Heart right ventricle (tissue), 16 donors: ENCODE measurements at places on chromosomes 12 and 14. TPM values are rescaled to one million over a fixed set of nuclear protein-coding genes. Genes with fewer than 3 reads are reported as not detected.

- H3K27ac ChIP-seq: peak overlapping the region; percentile 88
- H3K4me1 ChIP-seq: peaks cover 23% of the 10 kb centered on the region
- no peaks in the 10 kb centered on the region for H3K27me3 ChIP-seq
- no peak for DNase-seq
- H3K36me3 ChIP-seq: no peaks in the 10 kb centered on the region
- peak overlapping the region; percentile 81 for H3K4me3 ChIP-seq
Observed at GRCh38 chr14:21476523-21476924, 235 bp downstream of the RAB2B start.

The SYCP3 gene
- total RNA-seq: not detected

The GLI1 gene
- total RNA-seq: 0.12 TPM

- H3K4me1 ChIP-seq: peaks cover 13% of the 10 kb centered on the region
- no peak overlapping the region for H3K27ac ChIP-seq
- no peak for DNase-seq
Observed at GRCh38 chr12:121352682-121353018, 439 bp upstream of the ANAPC5 start.

- peaks cover 13% of the 10 kb centered on the region for H3K4me1 ChIP-seq
- no peak overlapping the region for H3K27ac ChIP-seq
- no peaks in the 10 kb centered on the region for H3K27me3 ChIP-seq
- H3K36me3 ChIP-seq: no peaks in the 10 kb centered on the region
- no peak overlapping the region for H3K4me3 ChIP-seq
Observed at GRCh38 chr14:92968291-92969020, 45.5 kb downstream of the CHGA start.
